ENCODE measurements at places on chromosomes 12 and 14.

DNA sequence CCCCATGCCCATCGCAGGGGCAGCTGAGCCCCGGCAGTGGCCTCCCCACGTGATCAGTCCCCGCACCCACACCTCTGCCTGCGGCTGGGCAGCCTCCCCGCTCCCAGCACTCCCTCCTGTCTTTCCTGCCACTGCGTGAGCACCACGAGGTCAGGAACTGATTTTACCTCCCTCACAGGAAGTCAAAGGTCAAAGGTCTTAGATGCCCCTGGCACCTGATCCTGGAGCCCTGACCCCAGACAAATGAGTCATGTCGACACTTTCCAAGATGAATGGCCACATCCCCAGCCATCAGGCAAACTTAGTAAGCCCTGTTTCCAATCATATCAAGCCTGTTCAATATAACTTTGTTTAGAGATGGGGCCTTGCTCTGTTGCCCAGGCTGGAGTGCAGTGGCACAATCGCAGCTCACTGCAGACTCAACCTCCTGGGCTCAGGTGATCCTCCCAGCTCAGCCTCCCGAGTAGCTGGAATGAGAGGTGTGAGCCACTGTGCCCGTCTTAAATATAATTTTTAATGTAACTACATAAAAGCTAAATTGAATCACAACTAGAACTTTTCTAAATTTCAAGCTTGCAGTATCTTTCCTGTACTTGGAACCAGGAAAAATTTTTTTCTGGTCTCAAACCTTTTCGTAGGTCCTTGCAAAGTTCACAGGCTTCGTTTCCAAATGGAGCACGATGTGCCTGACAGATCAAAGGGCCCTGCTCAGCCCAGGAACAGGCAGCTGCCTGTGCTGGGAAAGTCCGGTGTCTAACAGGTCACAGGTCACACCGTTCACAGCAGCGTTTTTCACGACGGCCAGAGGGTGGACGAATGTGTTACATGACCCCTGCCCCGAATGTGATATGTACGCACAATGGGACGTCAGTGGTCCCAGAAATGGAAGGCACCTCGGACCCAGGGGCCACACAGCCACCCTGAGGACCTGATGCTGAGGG lies 1.9 kb downstream of the LRCOL1 start:
- DNase-seq, result no peak

DNA sequence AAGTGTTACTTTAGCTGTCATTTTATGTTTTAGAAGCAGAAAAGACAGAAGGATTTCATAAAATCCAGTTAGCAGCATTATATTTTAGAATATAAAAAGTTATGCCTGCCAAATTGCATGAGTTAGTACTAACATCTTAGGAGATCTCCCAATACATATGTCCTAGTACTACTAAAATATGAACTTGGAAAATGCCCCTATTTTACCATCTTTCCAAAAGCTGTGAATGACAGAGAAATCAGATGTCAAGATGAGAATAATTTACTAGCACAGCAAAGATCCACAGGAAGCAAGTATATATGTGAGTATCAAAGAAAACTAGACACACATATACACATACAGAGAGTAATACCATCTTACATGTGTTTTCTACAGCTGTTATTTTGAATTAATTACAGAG lies 196.9 kb downstream of the CPNE8 start:
- DNase-seq, result no peak

- DNase-seq, result no peak
Observed at GRCh38 chr14:21528381-21529348, 2.5 kb upstream of the SALL2 start.

DNA sequence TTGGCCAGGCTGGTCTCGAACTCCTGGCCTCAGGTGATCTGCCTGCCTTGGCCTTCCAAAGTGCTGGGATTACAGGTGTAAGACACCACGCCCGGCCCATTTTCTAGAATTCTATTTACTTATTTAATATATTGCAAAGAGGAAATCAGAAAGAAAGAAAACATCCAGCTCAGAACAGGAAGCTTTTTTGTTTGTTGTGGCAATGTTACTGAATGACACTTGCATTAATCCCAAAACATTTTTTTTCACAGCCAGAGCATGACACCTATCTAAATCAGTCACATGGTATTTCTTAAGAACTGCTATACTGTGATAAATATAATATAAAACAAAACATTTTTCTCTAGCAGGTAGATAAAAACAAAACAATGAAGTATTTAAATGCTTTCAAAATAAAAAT lies 12.6 kb downstream of the CFL2 start:
- no peak for DNase-seq

- no peak for DNase-seq
Observed at GRCh38 chr14:60651086-60651795, 2.0 kb upstream of the SIX1 start.

- no peak for DNase-seq
Observed at GRCh38 chr12:123034865-123035264, 54.4 kb downstream of the ARL6IP4 start.

GRCh38 chr12:117067016-117067415 lies 32.2 kb downstream of the TESC start:
- DNase-seq, result no peak

GRCh38 chr14:23663127-23663526 lies 27.0 kb downstream of the DHRS2 start:
- DNase-seq, result no peak

DNA sequence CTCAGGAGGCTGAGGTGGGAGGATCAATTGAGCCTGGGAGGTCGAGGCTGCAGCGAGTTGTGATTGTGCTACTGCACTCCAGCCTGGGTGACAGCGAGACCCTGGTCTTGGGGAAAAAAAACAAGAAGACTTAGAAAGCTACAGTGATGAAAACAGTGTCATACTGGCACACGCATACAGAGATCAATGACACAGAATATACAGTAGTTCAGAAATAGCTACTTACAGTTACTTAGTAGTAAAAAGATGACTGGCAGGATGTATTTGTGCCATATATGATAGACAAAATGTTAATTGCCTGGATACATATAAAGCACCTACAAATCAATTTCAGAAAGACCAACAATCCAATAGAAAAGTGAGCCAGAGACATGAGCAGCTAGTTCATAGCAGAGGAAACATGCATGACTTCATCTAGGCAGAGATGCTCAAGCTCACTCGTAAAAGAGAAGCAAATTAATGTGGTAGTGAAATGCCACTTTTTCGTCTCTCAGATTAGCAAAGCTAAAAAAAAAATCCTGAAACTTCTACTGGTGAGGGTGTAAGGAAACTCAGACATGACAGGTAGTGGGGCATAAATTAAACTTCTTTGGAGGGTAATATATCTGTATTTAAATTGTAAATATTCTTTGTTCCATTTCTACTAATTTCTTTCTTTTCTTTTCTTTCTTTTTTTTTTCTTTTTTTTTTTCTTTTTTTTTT lies 2.5 kb upstream of the ALDH2 start:
- no peak for DNase-seq

- no peak for DNase-seq
Observed at GRCh38 chr12:118467641-118468305, 91.4 kb downstream of the SUDS3 start.

- DNase-seq, result no peak
Observed at GRCh38 chr14:75162631-75163030, 13.8 kb downstream of the TMED10 start.

DNA sequence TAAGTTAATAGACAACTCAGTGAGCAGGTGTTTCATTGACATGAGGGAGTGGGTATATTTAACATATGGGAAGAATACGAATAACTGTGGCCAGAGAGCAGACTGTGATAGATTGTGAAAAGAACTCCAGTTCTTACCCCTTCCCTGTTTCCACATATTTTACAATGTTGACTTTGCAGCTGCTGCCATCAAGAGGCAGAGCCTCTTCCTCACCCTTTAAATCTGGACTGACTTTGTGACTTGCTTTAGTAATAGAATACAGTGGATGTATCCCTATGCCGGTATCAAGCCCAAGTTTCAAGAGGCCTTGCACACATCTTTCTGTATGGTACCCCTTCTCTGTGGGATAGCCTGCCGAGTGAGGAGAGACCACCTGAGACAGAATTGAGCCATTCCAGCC lies 356.7 kb downstream of the ETNK1 start:
- no peak for DNase-seq

GRCh38 chr14:21096978-21097635 lies 1.3 kb downstream of the ZNF219 start:
- DNase-seq, result no peak

DNA sequence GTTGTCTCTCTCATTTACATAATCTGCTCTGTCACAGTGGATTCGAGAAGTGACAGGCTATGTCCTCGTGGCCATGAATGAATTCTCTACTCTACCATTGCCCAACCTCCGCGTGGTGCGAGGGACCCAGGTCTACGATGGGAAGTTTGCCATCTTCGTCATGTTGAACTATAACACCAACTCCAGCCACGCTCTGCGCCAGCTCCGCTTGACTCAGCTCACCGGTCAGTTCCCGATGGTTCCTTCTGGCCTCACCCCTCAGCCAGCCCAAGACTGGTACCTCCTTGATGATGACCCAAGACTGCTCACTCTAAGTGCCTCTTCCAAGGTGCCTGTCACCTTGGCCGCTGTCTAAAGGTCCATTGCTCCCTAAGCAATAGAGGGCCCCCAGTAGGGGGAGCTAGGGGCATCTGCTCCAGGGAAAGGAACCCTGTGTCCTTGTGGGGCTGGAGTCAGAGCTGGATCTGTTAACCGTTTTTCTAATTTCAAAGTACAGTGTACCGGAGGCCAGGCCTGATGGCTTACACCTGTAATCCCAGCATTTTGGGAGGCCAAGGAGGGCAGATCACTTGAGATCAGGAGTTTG lies 5.1 kb downstream of the ERBB3 start:
- DNase-seq, result no peak

DNA sequence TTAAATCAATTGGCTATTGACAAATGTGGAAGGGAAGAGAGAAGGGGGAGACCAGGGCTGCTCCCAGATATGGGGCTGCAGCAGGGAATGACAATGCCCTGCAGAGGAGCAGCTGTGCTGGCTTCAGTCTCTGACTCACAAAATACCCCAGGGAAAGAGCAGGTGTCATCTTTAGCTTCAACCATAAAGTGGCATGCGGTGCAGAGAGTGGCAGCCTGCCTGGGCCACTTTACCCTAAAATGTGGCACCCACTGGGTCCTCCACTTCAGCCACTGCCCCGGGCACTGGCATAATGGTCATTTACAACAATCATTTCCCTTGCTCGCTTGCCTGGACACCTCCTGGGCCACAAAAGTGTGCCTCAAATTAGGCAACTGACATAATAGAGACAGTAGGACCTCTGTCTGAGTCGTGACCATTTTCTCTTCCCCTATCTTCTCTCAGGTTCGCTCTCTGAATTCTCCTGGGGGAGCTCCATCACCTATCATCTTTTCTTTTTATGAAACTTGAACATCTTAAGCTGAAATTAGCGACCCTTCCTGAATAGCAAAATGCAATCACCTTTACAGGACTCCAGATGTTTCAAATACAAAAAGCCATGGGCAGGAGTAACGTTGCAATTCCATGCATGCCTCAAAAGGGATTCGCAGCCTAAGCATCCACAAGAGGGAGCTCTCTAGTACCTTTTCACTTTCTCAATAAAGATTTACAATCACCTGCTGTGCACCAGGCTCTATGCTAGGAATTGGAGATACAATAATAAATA lies 179.9 kb upstream of the ATF7IP start:
- DNase-seq, result peak; percentile 46

DNA sequence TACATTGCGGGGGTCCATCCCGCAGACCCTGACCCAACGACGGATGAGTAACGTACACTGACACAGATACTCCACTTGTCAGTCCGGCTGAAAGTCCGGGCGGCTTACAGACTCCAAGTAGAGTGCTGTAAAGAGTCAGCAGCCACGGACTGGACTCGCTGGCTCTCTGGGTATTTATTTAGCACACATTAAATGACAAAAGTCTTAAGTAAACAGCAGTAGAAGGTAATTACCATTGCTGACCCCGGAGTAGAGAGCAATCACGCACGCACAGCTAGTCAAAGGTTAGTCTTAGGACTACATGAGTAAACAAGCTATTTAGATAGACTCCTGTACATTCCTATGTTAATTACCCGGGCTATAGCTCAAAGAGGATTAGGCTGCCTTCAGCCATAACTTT lies 780.9 kb downstream of the RPS29 start:
- no peak for DNase-seq

DNA sequence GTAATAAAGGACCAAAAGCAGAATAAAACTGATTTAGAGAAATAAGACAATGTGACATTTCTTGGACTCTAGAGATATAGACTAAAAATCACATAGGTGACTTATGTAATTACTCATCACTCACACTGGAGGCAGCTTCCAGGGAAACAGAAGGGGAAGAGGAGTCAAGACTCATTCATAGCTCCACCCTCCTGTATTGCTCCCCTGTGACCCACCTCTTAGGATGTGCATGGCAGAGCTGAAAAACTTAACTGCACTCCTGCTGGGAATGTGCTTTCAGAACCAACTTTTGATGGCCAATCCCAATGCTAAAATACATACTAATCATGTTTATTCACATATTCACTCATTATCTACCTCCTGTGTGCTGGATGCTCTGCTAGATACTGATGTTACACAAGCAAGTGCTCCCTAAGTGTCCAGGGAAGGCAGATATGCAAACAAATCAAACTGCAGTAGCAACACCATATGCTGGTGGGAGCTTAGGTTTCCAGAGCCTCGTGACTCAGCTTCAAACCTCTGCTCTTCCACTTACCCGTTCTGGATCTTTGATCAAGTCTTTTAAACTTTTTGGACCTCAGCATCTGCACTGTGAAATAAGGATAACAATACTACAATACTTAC lies 316.1 kb downstream of the GALC start:
- no peak for DNase-seq

DNA sequence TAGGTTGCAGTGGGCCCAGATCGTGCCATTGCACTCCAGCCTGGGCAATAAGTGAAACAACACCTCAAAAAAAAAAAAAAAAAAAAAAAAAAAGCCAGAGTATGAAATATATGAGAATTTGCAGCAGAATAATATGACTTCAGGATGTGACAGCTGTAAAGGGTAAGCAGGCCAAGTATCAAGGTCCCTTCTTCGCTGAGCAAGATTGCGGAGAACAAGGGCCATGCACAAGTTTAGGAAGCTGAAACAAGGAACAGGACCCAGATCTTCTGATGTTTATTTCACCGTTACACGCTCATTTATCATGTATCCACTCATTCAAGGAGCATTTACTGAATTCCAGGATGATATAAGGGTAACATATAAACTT lies 659 bp upstream of the FOXJ2 start:
- no peak for DNase-seq

- DNase-seq, result no peak
Observed at GRCh38 chr14:57402173-57402852, 11.9 kb downstream of the NAA30 start.

DNA sequence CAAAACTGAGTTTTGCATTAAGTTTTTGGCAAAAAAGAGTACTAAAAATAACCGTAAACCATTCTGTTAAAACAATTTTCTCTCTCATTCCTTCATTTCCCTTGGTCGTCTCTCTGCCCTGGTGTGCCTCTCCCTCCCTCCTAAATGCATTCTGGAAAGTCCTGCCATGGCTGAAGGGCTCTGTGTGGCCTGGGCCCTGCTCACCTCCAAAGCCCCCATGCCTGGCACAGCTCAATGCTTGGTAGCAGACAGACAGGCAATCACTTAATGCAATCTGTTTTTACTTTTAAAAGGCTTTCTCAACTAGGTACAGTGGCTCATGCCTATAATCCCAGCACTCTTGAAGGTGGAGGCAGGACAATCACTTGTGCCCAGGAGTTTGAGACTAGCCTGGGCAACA lies 47.8 kb downstream of the CDC42BPB start:
- DNase-seq, result no peak

GRCh38 chr14:83713732-83714131 lies 1816.2 kb upstream of the FLRT2 start:
- no peak for DNase-seq

- no peak for DNase-seq
Observed at GRCh38 chr12:14810953-14811483, 3.0 kb downstream of the SMCO3 start.

- no peak for DNase-seq
Observed at GRCh38 chr12:103138538-103138937, 181.1 kb downstream of the ASCL1 start.

GRCh38 chr12:114684098-114684869 lies at the start of gene TBX3:
Gene TBX3 (minus strand): TSS chr12:114684175. CDS start chr12:114683200, 975 bp downstream.
- peak; percentile 96 for DNase-seq
